ENCODE measurements at places on chromosomes 3 and 15. TPM values are rescaled to one million over a fixed set of nuclear protein-coding genes. Genes with fewer than 3 reads are reported as not detected.

DNA sequence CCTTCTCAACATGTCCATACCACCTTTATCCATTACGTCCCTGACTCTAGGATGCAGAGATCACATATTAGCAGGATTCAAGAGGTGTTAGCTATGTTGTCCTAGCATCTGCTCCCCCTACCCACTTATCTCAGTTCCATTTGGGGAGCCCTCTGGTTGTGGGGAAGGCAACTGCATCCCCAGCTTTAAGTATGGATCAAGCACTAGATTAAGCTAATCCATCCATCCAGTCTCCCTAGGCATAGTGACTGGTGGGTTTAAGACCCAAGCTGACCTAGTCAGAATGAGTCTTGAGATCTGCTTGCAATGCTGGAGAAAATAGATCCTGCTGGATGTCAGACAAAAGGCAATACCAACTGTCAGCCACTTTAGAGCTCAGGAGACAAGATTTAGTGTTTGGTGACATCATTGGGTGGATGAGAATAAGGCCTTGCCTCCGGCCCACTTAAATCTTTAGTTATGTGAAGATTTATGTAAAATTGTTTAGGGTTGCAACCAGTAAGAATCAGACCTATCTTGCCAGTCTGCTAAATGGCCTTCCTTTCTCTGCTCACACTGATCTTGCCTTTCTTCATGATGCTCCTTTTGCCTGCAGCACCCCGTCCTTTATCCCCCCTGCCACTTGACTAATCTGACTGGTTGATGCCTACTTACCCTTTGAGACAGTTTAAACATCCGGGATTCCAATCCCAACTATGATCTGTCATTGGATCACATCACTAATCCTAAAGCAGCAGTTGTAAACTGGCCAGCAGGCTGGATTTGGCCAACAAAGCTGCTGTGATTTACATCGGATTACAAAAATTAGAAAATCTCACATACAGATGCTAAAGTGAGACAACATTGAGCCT lies 2.1 kb upstream of the ISY1 start:
- DNase-seq: no peak

DNA sequence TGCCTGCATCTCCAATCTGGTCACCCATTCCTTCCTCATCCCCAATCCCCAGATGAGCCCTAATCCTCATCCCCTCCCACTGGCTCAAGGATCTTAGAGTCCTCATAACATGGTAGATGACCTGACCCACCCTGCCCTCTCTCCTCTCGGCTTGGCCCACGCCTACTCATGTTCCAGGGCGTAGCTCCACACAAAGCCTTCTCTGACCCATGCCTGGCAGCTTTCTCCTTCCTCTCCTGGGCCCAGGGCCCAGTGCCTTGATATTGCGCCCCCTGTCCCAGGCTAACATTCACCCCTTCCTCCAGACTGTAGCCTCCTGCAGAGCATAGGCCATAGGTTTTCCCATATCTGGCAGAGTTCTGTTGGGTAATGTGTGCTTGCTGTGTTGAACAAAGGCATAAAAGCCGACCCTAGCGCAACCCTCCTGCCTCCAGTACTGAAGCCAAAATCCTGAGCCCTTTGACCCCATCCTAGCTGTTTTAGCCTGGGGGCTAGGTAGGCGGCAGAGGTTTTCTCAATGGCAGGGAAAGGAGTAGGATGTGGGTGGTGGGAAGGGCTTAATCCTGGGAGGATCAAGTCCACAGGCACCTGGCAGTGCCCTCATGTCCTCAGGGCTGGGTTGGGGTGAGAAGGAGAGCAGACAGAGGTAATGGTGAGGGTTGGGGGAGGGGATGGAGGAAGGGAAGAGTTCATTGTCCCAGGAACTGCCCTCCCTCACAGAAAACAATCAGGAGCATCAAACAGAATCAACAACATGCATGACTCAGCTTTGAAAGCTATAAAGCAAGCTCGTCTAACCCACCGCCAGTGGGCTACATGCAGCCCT lies 35.5 kb downstream of the MESD start:
- no peak for DNase-seq

DNA sequence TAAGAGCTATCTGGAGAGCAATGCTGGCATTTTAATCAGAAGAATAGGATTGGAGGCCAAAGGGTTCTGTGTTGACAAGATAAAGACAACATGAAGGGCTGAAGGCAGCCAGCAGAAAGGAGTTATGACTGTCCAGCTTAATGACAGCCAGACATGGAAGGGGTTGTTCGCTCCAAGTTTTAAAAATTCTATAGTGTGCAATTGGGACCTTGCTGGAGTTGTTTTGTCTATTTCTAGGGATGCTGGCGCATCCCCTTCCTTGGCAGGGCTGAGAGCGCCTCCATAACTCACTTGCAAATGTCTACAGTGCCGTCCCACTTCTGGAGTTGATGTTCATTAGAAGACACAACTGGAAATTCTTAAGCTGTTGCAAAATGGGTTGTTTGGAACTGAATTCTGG lies 200.7 kb downstream of the TLE3 start:
- no peak for DNase-seq

GRCh38 chr3:52521881-52522650 lies 11.6 kb downstream of the NT5DC2 start:
- DNase-seq: no peak

- DNase-seq: no peak
These were observed 17.0 kb downstream of the PIK3CB start for GRCh38 chr3:138817695-138818094.

- peak; percentile 89 for DNase-seq
These were observed 106.1 kb upstream of the COL8A1 start for GRCh38 chr3:99532246-99532645.

DNA sequence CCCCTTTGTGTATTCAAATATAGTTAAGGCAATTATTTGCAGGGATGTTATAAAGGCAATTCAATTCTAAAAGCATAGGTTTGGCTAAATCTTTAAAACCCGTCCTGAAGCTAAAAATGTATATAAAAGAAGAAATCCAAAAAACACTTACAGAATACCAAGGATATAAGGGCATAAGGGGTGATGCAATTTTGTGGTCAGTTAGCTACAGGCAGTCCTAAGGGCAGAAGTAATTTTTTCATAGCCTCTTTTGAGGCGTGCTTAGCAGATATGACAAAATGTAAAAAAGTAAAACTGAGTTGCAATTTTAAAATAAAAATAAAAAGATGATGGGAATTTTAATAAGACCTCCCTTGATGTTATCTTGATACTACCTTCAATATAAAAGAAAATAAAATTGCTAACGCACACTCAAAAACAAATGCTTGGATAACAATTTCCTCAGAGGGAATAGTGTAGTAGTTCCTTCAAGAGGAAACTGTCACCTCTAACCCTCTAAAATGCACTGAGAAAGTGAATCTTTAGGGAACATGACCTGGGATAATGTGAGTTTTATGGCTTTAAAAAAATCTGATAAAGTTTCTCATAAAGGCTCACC lies 104.2 kb downstream of the MYH15 start:
- DNase-seq: no peak

- no peak for DNase-seq
These were observed 221.1 kb upstream of the THBS1 start for GRCh38 chr15:39359771-39360170.

The SNX33 gene
- 15.5 TPM for total RNA-seq

The PYDC2 gene
- total RNA-seq: not detected

The CHL1 gene
- total RNA-seq: not detected

The UQCRC1 gene
- 384 TPM for total RNA-seq

Data from LHCN-M2 (cell line).